Sigmoid colon (tissue), 7 donors: ENCODE measurements at places on chromosomes 6 and 20. TPM values are rescaled to one million over a fixed set of nuclear protein-coding genes. Genes with fewer than 3 reads are reported as not detected.

Gene KIF3B
- 20.7 TPM for total RNA-seq

Gene SLC22A1
- 1.1 TPM for total RNA-seq

Gene HCRTR2
- total RNA-seq = not detected

Gene TXNDC5
- 48.1 TPM for total RNA-seq

Gene SLC22A16
- not detected for total RNA-seq

Gene ASIP
- 0.99 TPM for total RNA-seq

Gene DEFB132
- not detected for total RNA-seq

- peaks cover 28% of the 10 kb centered on the region for H3K27me3 ChIP-seq
- no peak for DNase-seq
- no peaks in the 10 kb centered on the region for H3K36me3 ChIP-seq
- peak within 1 kb of the TSS; percentile 32 for H3K27ac ChIP-seq
- peaks cover 19% of the 10 kb centered on the region for H3K4me1 ChIP-seq
- peak within 1 kb of the TSS; percentile 31 for H3K4me3 ChIP-seq
These were observed at the start of gene SLC35F1 for GRCh38 chr6:117906958-117907600. SLC35F1 (plus strand) TSS chr6:117907264.

- H3K36me3 ChIP-seq = no peaks in the 10 kb centered on the region
- H3K27me3 ChIP-seq = no peaks in the 10 kb centered on the region
- H3K27ac ChIP-seq = no peak overlapping the region
- DNase-seq = no peak
- no peaks in the 10 kb centered on the region for H3K4me1 ChIP-seq
These were observed 118.3 kb upstream of the FBXL4 start for GRCh38 chr6:99066044-99066443.

DNA sequence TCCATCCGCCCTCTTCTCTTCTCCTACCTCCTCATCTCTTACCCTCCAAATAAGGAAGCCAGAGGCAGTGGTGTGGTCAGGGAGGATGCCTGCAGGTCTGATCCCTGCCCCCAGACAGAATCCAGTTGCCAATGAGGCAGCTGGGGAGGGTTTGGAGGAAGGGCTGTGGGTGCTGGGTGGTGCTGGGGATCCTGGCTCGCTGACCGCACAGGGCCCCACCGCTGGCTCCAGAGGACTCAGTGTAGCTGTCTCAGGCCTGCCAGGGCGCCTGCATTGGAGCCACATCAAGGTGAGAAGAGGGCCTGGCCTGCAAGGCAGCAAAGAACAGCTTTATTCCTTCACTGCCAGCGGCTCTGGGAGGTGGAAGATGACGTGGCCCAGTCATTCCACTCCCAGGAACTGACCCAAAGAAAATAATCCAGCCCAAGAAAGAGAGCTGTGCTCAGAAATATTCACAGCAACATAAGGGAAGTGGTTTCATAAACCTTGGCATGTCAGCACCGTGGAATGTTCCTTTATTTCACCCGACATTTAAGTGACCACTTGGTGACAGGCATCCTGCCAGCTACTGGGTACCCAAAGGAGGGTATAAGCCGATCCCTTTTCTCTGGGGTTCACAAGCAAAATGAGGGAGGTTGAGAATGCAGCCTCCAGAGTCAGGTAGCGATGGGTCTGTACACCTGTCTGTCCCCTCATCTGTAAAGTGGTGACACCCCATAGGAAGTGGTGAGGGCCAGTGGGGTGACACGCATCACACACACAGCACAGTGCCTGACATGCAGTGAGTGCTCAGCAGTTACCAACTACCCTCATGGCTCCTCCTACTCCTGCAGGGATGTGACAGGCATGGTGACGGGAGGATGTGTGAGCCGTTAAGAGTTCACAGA is 125.1 kb downstream of the SNX5 start:
- peaks cover 7% of the 10 kb centered on the region for H3K4me1 ChIP-seq
- H3K27me3 ChIP-seq = no peaks in the 10 kb centered on the region
- H3K4me3 ChIP-seq = no peak overlapping the region
- no peaks in the 10 kb centered on the region for H3K36me3 ChIP-seq

DNA sequence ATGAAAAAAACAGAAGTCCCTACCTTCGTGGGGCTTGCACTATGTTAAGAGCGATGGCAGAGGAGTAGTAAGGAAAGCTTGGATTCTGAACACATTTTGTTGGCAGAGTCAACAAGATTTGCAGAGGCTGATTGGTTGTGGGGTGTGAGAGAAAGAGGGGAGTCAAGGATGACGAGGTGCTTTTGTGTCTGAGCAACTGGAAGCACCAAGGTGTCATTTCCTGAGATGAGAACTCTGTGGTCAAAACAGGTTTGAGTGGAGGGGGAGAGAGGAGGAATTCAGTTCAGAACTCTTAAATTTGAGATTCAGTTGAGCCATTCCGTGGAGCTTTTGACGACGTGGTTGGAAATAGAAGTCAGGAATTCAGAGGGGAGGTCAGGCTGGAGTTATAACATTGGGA is 3.5 kb downstream of the OCSTAMP start:
- H3K4me3 ChIP-seq = no peak overlapping the region
- no peaks in the 10 kb centered on the region for H3K36me3 ChIP-seq
- H3K27ac ChIP-seq = no peak overlapping the region
- H3K27me3 ChIP-seq = no peaks in the 10 kb centered on the region

GRCh38 chr6:41036186-41036585 is 2.8 kb downstream of the UNC5CL start:
- no peaks in the 10 kb centered on the region for H3K36me3 ChIP-seq
- H3K27ac ChIP-seq = no peak overlapping the region
- no peaks in the 10 kb centered on the region for H3K27me3 ChIP-seq
- no peak for DNase-seq
- H3K4me3 ChIP-seq = no peak overlapping the region
- no peaks in the 10 kb centered on the region for H3K4me1 ChIP-seq

GRCh38 chr6:82038631-82039030 is 208.9 kb downstream of the IBTK start:
- no peaks in the 10 kb centered on the region for H3K4me1 ChIP-seq
- H3K36me3 ChIP-seq = no peaks in the 10 kb centered on the region
- H3K27ac ChIP-seq = no peak overlapping the region
- H3K4me3 ChIP-seq = no peak overlapping the region

GRCh38 chr6:73343164-73343563 is 10.9 kb downstream of the DPPA5 start:
- H3K27ac ChIP-seq = no peak overlapping the region
- H3K27me3 ChIP-seq = peaks cover 3% of the 10 kb centered on the region
- H3K36me3 ChIP-seq = no peaks in the 10 kb centered on the region
- H3K4me1 ChIP-seq = no peaks in the 10 kb centered on the region
- H3K4me3 ChIP-seq = no peak overlapping the region
- no peak for DNase-seq

DNA sequence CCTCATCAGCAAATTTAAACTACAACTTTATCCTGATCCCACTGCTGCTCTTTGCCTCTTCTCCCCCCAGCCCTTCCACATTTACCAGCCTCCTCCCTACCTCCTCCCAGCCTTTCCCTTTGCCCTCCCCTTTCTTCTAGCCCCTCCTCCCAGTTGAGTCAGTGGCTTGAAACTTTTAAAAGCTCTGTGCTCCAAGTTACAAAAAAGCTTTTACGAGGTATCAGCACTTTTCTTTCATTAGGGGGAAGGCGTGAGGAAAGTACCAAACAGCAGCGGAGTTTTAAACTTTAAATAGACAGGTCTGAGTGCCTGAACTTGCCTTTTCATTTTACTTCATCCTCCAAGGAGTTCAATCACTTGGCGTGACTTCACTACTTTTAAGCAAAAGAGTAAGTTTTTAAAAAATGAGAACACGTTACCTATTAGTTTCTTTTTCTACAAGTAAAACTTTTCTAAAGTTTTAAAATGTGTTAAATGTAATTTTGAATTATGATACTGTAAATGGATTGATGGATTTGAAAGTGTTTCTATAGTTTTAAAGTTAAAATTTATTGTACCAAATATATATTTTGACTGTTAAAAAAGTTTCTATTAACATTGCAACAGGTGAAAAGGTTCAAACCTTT is at the start of gene GJA1:
Gene GJA1, plus strand, starts transcription at position 203 of the 626 bp plus-strand sequence. CDS start 11,202 bp downstream, outside the sequence.
- H3K4me1 ChIP-seq = peaks cover 15% of the 10 kb centered on the region
- H3K27me3 ChIP-seq = no peaks in the 10 kb centered on the region
- H3K27ac ChIP-seq = peak within 1 kb of the TSS; percentile 63
- DNase-seq = no peak
- no peaks in the 10 kb centered on the region for H3K36me3 ChIP-seq
- peak within 1 kb of the TSS; percentile 39 for H3K4me3 ChIP-seq

DNA sequence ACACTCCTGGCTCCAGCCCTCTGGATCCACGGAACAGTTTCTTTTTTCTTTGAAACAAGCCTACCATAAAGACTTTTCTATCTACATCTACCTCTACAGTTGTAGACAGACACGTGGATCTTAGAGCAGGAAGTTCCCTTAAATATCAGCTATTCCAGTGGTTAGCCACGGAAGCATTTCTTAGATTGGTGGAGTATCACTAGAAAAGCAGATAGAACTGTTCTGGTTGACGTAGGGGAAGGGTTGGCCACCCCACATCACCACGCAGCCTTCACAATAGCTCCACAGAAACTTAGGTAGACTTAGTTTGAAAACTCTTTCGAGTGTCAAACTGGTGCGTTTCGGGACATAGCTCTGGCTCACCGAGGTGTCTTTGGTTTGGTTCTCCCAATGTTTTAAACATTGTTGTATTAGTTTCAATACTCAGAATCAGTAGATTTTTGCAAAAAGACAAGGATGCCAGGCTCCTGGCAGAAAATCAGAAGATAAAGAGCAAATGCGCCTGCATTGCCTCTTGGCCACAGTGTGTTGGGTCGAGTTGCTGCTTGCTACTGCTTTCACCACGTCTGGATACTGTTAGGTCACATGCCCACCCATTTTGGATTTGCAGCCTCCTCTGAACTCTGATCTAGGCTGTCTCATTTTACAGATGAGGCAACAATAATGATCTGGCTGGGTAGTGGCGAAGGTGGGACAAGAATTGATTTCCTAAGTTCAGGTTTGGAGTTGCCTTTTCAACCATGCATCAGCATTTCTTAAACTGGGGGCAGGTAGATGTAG is 71.5 kb upstream of the DTNBP1 start:
- H3K27me3 ChIP-seq = no peaks in the 10 kb centered on the region
- DNase-seq = no peak
- no peak overlapping the region for H3K4me3 ChIP-seq
- H3K36me3 ChIP-seq = no peaks in the 10 kb centered on the region

DNA sequence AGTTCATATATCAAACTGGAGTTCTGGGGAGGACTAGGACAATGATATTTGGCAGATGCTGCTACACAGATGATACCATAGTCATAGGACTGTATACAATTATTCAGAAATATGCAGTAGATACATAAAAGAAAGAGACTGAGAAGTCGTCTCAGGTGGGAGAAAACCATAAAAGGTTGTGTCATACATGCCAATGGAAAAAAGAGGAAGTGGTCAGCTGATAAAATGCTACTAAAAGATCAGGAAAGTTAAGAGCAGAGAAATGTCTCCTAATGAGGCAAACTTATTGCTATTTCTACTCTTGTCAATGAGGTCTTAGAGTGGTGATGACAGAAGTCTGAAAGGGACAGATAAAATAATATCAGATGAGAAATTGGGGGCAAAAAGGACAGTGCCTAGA is 407.6 kb downstream of the COL12A1 start:
- H3K4me1 ChIP-seq = no peaks in the 10 kb centered on the region
- H3K36me3 ChIP-seq = no peaks in the 10 kb centered on the region
- no peak for DNase-seq
- no peak overlapping the region for H3K4me3 ChIP-seq
- H3K27me3 ChIP-seq = no peaks in the 10 kb centered on the region
- H3K27ac ChIP-seq = no peak overlapping the region

DNA sequence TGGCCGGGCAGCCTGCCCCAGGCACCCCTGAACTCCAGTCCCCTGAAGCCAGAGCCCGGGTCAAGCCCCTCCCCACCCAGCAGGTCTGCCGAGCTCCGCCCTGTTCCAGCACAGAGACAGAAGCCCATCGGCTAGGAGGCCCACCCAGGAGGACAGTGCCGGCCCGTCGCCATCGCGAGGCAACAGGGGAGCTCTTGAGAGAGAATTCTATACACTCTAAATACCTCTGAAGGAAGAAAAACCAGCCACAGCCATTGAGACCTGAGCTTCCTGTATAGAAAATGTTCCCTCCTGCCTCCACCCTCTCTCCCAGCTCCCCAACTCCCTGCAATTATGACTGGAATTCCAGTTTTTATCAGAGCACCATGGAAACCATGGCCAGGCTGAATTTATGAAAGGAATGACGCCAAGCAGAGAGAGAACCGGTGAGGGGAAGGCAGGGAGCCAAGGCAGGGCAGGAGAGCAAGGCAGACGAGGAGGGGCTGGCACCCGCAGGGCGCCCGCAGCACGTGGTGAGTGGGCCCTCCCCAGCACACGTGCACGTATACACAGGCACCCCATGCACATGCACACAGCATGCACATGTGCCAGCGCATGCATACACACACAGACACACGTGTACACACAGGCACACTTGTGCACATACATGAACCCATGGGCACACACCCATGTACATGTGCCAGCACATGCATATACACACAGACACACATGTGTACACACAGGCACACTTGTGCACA is 27.6 kb upstream of the MRGBP start:
- H3K27me3 ChIP-seq = no peaks in the 10 kb centered on the region
- no peaks in the 10 kb centered on the region for H3K4me1 ChIP-seq
- peak overlapping the region; percentile 19 for H3K27ac ChIP-seq
- no peak overlapping the region for H3K4me3 ChIP-seq
- no peak for DNase-seq

DNA sequence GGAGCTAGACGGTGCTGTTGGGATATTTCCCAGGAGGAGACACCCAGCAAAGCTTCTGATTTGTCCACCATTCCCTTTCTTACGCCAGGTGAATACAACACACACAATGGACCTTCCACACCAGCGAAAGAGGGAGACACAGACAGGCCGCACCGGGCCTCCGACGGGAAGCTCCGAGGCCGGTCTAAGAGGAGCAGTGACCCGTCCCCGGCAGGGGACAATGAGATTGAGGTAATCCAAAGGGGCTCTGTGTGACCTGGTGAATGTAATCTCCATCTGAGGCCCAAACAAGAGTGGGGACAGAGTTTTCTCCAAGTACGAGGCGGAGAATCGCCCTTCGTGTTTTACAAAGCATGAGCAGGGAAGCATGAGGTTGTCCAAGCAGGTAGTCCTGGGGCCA is 194.5 kb downstream of the EYA2 start:
- no peaks in the 10 kb centered on the region for H3K4me1 ChIP-seq
- DNase-seq = no peak
- H3K4me3 ChIP-seq = no peak overlapping the region
- H3K27me3 ChIP-seq = no peaks in the 10 kb centered on the region
- H3K27ac ChIP-seq = no peak overlapping the region

DNA sequence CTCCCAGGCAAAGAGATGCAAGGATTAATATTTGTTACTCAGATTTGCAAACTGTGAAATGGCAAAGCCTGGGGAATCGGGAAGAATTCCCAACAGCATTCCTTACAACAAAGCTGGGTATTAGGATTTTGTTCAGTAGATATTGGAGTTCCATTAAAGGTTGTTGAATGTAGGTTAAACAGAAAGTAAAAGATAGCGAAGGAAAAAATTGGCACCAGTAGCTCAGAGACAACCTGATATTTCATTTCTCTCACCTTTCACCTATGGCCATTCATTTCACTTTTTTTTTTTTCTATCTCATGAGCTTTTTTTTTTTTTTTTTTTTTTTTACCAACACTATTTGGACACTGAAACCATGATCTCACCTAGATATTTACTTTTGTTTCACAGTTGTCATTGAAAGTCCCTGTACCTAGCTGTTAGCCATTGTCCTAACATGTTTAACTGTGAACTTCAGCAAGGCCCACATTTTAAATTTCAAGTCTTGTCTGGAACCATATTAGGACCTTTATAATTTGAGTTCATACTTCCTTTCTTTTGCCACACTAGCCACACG is 552.5 kb downstream of the HAO1 start:
- no peak overlapping the region for H3K27ac ChIP-seq
- H3K36me3 ChIP-seq = no peaks in the 10 kb centered on the region
- no peaks in the 10 kb centered on the region for H3K4me1 ChIP-seq
- DNase-seq = no peak
- no peaks in the 10 kb centered on the region for H3K27me3 ChIP-seq
- H3K4me3 ChIP-seq = no peak overlapping the region
